Thyroid gland (tissue), 4 donors: ENCODE measurements at places on chromosomes 5 and 9.

GRCh38 chr5:117888688-117889087 lies 1099.7 kb downstream of the DTWD2 start:
- DNase-seq = no peak

DNA sequence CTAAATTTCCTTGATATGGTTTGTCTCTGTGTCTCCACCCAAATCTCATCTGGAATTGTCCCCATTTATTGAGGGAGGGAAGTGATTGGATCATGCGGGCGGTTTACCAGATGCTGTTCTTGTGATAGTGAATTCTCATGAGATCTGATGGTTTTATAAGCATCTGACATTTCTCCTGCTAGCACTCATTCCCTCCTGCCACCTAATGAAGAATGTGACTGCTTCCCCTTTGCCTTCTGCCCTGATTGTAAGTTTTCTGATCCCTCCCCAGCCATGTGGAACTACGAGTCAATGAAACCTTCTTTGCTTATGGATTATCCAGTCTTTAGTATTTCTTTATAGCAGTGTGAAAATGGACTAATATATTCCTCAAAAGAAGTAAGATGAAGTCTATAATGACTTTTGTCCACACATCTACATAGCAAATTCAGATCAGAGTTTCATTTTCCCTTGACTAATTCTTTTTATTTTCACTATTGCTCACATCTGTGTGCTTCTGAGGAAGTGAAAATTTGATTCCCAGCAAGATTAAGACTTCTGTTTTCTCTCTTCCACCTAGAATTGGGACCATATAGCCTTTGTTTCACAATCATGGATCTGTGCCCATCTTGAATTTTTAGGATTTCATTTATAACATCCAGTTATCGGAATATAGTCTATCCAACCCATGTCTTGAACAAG lies 393.5 kb downstream of the DMAC1 start:
- DNase-seq = no peak

- no peak for DNase-seq
Measured at GRCh38 chr5:123450114-123450513, 26.9 kb upstream of the CEP120 start.

- no peak for DNase-seq
Measured at GRCh38 chr5:161414037-161414436, 132.5 kb downstream of the GABRB2 start.

DNA sequence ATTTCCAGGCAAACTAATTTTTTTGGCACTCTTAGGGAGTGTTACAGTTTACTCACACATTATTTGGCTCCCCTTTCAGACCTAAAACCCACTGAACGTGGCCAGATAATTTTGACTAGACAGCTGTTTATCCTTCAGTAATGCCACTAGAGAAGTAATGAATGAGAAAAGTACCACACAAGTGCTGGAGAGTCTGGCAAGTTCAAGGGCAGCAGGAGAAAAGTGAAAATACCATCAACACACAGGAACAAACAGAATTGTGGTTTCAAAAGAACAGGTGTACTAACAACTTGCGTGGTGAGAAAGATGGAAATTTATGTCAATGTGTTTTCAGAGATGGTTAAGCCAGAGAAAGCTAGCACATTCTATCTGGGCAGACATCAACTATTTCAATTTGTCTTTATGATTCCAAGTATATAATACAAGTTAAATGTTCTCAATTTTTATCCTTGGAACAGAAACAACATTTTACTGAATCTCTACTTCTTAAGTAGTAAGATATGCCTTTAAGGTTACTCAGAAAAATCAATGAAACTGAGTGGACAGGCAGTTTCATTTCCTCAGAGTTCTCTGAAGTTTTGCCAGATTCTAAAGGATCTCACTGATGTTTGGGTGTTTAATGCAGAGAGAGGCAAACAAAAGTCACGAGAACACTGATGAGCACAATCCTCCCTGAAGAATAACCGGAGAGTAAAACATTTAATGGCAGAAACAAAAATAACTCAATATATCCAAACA lies 91.0 kb downstream of the ARSB start:
- no peak for DNase-seq

GRCh38 chr5:73851471-73852181 lies 225.6 kb downstream of the ARHGEF28 start:
- no peak for DNase-seq

DNA sequence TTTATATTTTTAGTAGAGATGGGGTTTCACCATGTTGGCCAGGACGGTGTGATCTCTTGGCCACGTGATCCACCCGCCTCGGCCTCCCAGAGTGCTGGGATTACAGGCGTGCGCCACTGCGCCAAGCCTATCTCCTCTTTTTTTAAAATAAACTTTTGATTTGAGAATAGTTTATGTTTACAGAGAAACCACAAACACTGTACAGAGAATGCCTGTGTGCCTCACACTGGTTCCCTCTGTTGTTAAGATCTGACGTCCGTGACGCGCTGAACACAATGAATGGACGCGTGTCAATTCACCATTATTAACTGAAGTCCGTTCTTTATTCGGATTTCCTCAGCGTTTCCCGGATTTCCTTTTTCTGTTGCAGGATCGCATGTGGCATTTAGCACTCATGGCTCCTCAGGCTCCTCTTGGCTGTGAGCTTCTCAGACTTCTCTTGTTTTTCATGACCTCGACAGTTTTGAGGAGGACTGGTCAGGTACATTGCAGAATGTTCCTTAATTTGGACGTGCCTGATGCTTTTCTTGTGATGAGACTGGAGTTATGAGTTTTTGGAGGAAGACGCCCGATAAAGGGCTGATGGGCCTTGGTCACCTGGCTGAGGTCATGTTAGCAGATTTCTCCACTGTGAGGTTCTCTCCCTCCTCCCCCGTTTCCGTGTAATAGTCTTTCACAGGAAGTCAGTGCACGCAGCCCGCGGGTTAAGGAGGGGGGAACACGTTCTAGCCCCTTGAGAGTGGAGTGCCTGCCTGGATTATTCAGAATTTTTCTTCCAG lies 69.6 kb downstream of the ANKRD33B start:
- DNase-seq = no peak

- no peak for DNase-seq
Measured at GRCh38 chr5:41459557-41459956, 50.8 kb downstream of the PLCXD3 start.

DNA sequence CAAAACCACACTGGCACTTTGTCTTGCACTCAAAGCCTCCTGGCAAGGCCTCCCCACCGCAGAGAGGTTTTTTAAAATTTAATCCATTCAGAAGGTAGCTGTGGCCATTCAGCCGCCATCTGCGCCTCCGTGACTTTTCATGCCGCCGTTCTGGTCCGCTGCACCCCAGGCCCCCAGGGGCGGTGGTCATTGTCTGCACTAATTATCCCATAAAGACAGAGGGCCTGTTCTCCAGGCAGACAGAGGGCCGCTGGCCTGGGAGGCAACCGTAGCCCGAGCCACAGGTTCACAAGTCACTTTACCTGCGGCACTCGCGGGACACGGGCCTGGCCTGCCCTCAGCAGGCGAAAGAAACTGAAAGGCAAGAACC lies 49.4 kb downstream of the EXD3 start:
- DNase-seq = no peak

- no peak for DNase-seq
Measured at GRCh38 chr5:159031513-159031912, 68.2 kb downstream of the EBF1 start.

GRCh38 chr5:175202463-175203068 lies 241.4 kb downstream of the DRD1 start:
- DNase-seq = peak; percentile 27

DNA sequence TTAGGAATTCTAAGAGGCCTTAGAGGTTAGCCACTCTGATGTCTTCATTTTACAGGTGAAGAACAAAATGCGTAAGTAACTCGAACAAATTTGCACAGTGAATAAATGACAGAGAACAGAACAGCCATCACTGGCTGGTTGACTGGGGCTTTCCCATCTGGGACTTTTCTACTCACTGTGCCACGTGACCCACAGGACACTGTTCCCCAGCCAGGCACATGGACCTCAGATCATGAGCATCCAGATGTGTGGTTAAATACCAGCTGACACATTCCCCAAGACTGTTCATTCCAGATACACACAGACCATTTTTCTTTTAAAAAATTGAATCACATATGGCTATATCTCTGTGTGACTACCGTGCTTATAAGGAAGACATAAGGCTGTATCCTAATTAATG lies 25.8 kb upstream of the MED10 start:
- no peak for DNase-seq

DNA sequence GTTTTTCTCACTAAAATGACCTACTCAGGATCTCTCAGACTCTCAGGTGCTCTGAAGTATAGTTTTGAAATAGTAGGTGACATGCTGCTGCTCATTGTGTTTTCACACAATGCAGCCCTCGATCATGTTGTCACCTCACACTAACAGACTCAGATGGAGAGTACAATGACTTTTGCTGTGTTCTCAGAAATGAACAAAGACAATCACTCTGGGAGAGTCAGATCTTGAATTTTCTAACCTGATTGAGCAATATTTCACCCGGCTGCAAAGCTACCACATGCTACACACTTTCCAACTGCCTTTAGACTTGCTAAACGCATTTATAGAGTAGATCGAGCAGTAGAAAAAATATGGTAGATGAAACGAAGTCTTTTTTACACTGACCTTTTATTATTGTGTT lies 113.4 kb downstream of the ST8SIA4 start:
- no peak for DNase-seq

GRCh38 chr5:61477788-61478187 lies 145.7 kb downstream of the ZSWIM6 start:
- DNase-seq = no peak

DNA sequence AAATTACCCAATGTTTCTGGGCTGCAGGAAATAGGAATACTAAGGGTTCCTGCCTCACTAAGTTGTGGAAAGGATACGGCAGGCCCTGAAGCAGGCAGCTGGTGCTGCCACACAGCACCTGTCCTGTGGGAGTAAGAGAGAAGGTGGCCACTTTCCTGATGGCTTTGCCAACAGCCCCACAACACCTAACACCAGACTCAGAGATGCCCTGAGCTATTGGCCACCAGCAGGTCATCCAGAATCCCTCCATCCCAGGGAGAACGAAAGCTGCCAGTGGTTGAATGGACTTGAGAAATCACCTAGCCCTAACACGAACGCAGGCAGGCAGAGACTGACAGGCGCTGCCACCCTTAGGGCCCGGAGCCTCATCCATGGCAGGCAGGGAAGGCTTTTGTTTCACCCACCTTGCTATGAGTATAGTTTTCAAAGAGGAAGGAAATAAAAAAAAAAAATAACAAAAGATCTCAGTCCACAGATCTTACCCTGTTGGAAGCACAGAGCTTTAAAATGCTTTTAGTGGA lies 82.2 kb downstream of the DCP2 start:
- no peak for DNase-seq

DNA sequence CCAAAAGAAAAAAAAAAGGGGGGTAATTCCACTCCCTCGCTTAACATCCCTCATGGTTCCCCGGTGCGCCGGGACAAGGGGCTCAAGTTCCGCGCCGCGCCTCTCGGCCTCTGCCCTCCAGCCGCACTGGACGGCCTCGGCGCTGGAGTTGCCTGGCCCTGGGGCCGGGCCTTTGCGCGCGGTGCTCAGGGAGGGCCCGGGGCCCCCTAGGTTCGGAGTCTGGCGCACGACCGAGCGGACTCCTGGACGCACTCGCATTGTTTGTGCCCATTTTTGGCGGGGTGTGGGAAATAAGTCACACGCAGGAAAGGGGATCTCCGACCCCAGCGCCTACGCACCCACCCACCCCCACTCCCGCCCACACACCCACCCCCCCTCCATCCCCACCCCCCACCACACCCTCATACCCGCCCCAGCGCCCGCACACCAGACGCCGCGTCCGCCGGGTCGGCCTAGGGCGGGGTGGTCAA lies 381 bp downstream of the MED22 start:
- peak; percentile 32 for DNase-seq

DNA sequence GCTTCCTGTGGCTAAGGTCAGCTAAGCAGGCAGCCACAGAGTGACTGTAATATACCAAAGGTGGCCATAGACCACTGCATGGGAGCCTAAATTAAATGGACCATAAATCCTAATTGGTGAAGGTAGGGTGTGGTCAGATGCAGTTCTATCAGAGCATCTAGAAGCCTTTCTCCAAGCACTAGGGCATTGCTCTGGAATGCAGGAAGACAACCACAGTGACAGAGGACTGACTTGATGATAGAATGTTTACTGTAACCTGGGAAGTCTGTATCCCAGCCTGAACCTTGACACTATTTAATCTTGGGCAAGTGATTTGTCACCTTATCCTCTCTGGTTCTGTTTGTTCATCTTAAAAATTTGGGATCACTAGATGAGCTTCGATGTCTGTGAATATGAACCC lies 2.3 kb downstream of the FBXO38 start:
- no peak for DNase-seq

DNA sequence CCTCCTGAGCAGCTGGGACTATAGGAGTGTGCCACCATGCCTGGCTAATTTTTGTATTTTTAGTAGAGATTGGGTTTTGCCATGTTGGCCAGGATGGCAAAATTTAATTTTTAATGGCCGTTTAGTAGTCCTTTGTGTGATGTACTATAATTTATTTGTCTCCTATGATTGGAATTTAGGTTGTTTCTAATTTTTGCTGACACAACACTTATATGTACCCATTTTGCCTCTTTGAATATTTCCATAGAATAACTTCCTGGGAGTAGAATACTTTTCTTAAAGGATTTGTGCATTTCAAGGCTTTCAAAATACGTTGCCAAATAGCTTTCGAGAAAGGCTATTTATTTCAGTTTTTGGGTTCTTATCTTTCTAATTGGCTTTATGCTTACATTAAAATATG lies 22.8 kb downstream of the NDFIP1 start:
- DNase-seq = no peak

DNA sequence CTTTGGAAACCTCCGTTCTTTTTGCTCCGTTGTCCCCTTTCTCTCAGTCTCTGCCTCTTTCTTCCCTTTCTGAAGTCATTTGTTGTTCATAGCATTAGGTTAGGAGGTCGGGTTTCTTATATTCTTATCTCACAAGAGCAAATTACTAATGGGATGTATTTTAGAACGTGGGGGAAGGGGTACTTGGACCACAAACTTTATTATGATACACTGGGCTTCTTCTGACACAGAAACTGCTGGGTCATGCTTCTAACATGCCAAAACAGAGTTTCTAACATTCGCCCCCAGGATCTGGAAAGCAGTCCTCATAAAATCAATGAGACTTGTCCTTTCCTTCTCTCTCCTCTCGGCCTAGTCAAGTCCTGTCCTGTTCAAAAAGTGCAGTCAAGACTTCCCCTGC lies 334.4 kb downstream of the GADD45G start:
- DNase-seq = no peak

GRCh38 chr9:82295181-82295580 lies 306.6 kb downstream of the SPATA31D1 start:
- DNase-seq = no peak

GRCh38 chr9:136345281-136346156 lies 18.0 kb downstream of the DNLZ start:
- DNase-seq = peak; percentile 65

- DNase-seq = no peak
Measured at GRCh38 chr5:141359790-141360426, at the start of gene PCDHGB2. PCDHGB2 (plus strand) TSS chr5:141359994; CDS start chr5:141360136, 142 bp downstream.

DNA sequence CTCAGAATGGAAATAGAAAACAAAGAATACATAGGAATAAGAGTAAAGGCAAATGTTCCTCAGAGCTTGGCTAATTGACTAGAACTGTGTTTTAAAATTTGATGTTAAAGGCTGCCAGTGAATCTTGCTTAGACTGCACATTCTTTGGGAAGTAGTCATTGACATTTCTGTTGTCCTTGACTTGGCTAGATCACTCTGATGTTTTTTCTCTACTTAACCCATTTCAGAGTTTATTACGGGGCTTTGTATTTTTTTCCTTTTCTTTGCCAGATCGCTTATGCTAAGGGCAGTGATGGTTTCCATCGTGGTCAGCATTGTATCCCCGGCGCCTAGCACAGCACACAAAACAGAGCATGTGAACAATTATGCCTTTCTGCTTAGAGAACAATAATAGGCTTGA lies 1126.7 kb upstream of the CDH9 start:
- DNase-seq = no peak
